Endothelial cell (in vitro differentiated cells): ENCODE measurements at places on chromosomes 5 and 9.

- DNase-seq, result no peak
These were observed 38.4 kb downstream of the ANXA2R start for GRCh38 chr5:43001748-43002147.

GRCh38 chr9:81266086-81266485, 423.3 kb downstream of the TLE1 start:
- DNase-seq, result no peak

- DNase-seq, result no peak
These were observed 16.9 kb downstream of the GNG10 start for GRCh38 chr9:111678293-111678692.

- DNase-seq, result no peak
These were observed 154.7 kb downstream of the FAM114A2 start for GRCh38 chr5:153883854-153884611.

- DNase-seq, result no peak
These were observed 40.9 kb upstream of the DHFR start for GRCh38 chr5:80695666-80696065.

GRCh38 chr5:146441896-146442295, 5.2 kb upstream of the TCERG1 start:
- no peak for DNase-seq

GRCh38 chr5:36099748-36100147, 33.1 kb upstream of the UGT3A2 start:
- no peak for DNase-seq

- no peak for DNase-seq
These were observed 137.4 kb upstream of the OTULINL start for GRCh38 chr5:14444161-14444560.

GRCh38 chr9:108339251-108339650, 516.5 kb downstream of the ACTL7B start:
- DNase-seq, result no peak

GRCh38 chr5:122236270-122237040, 75.6 kb upstream of the SNCAIP start:
- no peak for DNase-seq

GRCh38 chr5:2201011-2201410, 318.3 kb upstream of the IRX4 start:
- DNase-seq, result no peak

DNA sequence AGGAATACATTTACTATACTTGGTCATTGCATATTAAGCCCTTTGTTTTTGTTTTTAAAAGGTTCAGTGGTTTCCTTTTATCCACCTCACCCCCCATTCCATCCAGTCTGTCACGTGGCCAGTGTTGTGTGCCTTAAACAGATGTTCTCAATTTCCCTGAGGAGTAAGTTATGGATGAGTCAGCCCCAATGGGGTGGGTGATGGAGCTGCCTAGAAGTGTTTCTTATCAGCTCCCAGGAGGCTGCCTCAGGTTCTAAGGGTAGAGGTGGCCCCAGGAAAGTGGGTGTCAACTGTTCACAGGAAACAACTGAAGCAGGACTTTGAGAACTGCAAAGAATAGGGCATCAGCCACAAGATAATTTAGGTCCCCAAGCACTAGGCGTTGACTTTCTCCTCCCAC, 41.1 kb downstream of the ACTBL2 start:
- DNase-seq, result no peak

GRCh38 chr5:132387640-132388117, 18.2 kb downstream of the SLC22A5 start:
- DNase-seq, result no peak

- DNase-seq, result no peak
These were observed 9.4 kb downstream of the NDUFS6 start for GRCh38 chr5:1810581-1811101.

DNA sequence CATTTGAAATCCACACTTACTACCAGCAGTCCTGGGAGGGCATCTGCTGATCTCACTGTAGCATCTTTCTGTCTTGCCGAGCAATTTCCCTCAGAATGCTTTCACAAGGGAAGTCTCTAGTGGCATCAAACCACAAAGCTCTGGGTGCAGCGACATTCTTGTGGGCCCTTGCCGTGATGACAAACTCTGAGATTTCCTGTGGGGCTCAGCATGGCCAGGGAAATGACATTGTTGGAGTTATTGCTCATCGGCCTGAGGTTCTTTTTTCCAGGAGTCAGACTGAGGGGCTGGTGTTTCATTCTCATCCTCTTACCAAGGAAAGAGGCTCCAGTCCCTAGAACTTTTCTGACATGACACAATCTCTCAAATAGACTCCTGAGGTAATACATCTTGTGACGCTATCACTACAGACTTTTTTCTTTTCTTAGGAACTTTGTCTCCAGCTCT, 51.4 kb downstream of the PFDN1 start:
- no peak for DNase-seq

GRCh38 chr5:13316176-13316575, 628.3 kb downstream of the DNAH5 start:
- DNase-seq, result no peak

DNA sequence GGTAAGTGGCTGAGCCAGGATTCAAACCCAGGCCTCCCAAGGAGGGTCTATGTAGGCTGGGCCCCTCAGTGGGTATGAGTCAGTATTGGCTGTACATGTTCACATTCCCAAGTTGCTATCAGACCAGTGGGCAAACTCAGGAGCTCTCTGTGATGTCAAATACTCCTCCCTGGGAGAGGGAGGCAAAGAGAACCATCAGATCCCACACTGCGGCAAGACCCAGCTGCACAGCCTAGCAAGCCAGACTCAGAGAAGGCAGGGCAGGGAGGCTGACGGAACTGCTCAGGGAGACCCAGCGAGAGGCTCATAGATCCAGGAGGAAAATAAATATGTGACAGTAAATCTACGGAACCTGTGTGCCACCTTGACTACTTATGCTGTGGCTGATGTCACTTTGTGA, 42.6 kb upstream of the SAP30L start:
- no peak for DNase-seq

GRCh38 chr5:75192264-75192663, 44.4 kb downstream of the ANKRD31 start:
- no peak for DNase-seq

DNA sequence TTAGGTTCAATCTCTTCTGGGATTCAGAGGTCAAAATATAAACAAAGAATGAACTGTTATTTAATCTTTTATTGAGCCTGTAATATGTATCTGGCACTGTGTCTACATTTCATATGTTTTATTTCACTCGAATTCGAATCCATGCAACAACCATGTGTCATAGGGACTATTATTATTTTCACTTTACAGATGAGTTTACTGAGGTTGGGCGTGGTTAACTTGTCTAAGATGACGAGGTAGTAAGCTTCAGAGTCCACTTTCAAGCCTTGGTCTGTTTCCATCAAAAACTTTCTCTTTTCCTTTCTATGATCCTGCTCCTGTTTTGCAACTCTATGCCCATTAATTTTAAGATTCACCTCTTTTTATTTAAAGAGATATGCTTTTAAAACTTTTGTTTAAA, 55.2 kb upstream of the DMAC1 start:
- no peak for DNase-seq

DNA sequence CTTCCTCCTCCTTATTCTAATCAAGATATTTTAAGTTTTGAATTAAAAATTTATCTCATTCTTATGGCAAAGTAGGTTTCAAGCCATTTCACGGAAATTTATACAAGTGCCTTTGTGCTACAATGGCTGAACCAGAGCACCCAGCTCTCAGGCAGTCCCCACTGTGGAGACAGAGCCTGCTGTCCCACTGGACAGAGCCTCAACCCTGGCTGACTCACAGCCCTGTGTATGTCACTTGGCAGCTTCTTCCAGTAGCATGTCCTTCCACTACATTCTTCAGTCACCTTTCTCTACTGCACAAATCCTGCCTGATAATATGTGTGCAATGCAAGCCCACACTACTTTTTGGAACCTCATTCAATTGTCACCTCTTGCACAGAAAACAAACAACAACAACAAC, 253.1 kb downstream of the PDE4D start:
- no peak for DNase-seq

DNA sequence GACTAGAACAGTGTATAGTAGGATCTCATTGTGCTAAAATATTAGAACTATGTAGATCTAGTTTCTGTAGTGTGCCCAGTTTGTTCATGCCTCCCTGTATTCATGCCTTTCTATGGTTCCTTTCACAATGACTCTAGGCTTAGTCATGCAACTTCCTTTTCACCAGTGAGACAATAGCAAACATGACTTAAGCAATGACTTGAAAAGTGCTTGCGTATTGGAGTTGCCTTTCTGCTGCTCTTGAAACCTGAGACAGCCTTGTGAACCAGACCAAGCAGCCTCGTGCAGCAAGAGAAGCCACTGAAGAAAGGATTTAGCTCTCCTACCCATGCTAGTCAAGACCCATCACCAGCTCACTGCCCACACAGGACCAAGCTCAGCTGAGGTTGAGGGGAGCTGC, 294.5 kb upstream of the TAS2R1 start:
- DNase-seq, result no peak

- DNase-seq, result no peak
These were observed 345.0 kb downstream of the NNT start for GRCh38 chr5:43947935-43948334.

- DNase-seq, result no peak
These were observed 321.8 kb downstream of the TRIM32 start for GRCh38 chr9:117008876-117009275.
